Dermis microvascular lymphatic vessel endothelial cell (primary cell): ENCODE measurements at places on chromosomes 4 and X. TPM values are rescaled to one million over a fixed set of nuclear protein-coding genes. Genes with fewer than 3 reads are reported as not detected.

Gene SYTL4
- total RNA-seq: 16.8 and 43.4 TPM in 2 replicates

Gene CCDC110
- 0.13 and 0.25 TPM in 2 replicates for total RNA-seq

Gene EREG
- total RNA-seq: under 0.01 TPM in 1 of 2 replicates, not detected in the other

Gene MAGEA8
- not detected in 2 replicates for total RNA-seq

Gene TMEM156
- 0.25 and 0.39 TPM in 2 replicates for total RNA-seq

Gene DUX4
- not detected in 2 replicates for total RNA-seq

Gene PITX2
- under 0.01 TPM in 1 of 2 replicates, not detected in the other for total RNA-seq

Gene ZAR1
- total RNA-seq: not detected in 2 replicates

Gene IQCM
- total RNA-seq: not detected in 2 replicates

Gene G6PD
- 33.9 and 35.4 TPM in 2 replicates for total RNA-seq

Gene NUDT6
- 4.6 and 4.9 TPM in 2 replicates for total RNA-seq

Gene RASGEF1B
- under 0.01 and 0.38 TPM in 2 replicates for total RNA-seq
